Fibroblast of villous mesenchyme (primary cell): ENCODE measurements at places on chromosomes 16 and 17.

GRCh38 chr16:1493746-1494094 lies 560 bp downstream of the TELO2 start:
- DNase-seq: peak; percentile 9

- no peak for DNase-seq
These were observed 24.1 kb downstream of the CHD9 start for GRCh38 chr16:53078765-53079485.

DNA sequence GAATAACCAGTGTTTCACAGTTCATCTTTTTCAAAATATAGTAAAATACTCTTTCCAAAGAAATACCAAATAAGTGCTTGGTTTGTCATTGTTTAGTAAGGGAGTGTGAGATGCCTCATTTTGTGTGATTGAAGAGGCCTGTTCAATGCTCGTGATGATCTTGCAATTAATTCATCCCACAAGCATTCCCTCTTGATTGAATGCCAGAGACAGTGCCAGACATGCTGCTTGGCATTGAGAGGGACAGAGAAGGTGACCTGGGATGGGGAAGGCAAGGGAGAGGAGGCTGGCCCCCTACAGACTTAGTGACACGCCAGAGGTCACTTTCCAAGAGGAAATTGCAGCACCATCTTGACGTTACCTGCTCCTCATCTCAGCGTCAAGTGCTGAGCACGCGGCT lies 49.3 kb downstream of the CLEC16A start:
- DNase-seq: no peak

DNA sequence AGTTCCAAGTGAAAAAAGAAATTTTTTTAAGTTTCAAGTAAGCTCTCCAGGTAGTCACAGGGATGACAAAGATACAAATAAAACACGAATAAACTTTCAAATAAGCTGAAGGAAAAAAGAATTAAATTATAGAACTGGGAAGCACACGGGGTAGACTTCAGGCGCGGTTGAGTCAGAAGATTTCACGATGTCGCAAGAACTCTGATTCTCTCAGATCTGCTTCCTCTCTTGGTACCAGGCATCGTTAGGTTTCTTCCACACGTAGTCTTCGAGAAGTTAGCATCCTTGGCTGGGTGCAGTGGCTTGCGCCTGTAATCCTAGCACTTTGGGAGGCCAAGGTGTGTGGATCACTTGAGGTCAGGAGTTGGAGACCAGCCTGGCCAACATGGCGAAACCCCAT lies 784.1 kb upstream of the RBFOX1 start:
- no peak for DNase-seq

GRCh38 chr17:61128661-61129115 lies 271.0 kb upstream of the TBX2 start:
- DNase-seq: peak; percentile 27

DNA sequence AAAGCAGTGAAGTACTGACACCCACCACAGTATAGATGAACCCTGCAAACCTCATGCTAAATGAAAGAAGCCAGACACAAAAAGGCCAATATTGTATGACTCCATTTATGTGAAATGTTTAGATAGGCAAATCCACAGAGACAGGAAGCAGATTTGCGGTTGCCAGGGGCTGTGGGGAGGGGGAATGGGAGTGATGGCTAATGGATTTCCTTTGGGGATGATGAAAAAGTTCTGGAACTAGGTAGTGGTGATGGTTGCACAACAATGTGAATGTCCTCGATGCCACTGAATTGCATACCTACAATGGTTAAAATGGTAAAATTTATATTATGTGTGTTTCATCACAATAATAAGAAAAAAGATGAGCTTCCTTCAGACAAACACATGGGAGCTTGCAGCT lies 28.4 kb upstream of the WFIKKN2 start:
- peak; percentile 67 for DNase-seq

- DNase-seq: no peak
These were observed 92.5 kb upstream of the RBL2 start for GRCh38 chr16:53341792-53342191.

GRCh38 chr17:37650419-37651003 lies 7.3 kb upstream of the DDX52 start:
- DNase-seq: peak; percentile 48

GRCh38 chr17:4839965-4840892 lies 7.1 kb downstream of the MINK1 start:
- peak; percentile 44 for DNase-seq

DNA sequence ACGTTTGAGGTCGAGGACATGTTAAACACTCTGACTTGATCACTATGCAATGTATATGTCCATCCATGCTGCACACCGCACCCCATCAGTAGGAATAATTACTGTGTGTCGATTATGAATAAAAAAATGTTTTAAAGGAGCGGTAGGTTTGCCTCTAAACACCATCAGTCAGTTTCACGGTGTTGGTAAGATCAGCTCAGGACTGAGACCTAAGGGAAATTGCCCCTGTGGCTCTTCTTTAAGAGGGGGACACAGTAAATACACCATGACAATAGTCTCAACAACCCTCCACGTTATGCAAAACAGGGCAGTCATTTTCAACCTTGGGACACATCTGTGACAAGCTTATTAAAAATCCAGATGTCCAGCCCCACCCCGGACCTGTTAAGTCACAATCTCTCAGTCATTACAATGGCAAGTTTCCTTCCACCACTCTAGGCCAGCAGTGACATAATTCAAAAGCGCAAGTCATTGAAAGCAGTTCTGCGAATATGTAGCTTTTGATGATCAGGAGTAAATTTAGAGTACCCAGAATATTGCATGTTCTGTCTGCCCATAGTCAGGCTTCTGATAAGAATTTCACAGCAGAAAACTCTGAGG lies 1.2 kb downstream of the ATMIN start:
- DNase-seq: peak; percentile 40

DNA sequence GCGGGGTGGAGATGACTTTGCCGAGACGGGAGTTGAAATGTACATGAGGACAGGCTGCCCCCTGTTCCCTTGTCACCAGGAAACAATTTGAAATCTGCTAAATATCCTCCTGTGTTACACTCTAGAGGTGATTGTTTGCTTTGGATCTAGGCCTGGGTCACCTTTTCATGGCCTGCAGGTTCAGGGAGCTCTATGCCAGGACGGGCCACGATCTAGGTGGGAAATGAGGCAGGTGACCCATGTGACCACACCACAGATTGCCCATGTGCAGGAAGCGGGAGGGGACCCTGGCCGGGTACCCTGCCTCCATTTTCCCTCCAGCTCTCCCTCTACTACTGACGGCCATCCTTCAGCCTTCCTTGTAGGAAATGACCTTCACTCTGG lies 43.4 kb downstream of the MEAK7 start:
- no peak for DNase-seq

GRCh38 chr17:28472871-28473497 lies 460 bp upstream of the SLC13A2 start:
- no peak for DNase-seq

DNA sequence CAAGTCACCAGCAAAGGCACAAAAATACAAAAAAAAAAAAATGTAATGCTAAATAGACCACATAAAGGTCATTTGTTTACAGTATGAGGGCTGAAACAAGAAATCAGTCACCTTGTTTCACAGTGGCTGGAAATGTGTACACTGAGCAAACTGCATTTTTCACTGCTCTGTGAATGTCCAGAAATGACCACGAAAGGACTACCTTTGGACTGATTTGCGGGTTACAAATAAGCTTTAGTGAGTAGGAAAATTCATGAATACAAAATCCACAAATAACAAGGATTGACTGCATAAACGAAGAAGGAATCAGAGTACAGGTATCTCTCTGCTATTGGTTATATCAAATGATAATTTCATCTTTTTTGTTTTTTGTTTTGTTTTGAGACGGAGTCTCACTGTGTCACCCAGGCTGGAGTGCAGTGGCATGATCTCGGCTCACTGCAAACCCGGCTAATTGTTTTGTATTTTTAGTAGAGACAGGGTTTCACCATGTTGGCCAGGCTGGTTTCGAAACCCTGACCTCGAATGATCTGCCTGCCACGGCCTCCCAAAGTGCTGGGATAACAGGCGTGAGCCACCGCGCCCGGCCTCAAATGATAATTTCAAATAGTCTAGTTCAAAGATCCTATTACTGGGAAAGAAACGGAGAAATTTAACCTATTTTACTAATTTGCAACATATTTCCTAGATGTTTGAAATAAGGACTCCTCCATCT lies 30.5 kb downstream of the CYTH1 start:
- DNase-seq: no peak

DNA sequence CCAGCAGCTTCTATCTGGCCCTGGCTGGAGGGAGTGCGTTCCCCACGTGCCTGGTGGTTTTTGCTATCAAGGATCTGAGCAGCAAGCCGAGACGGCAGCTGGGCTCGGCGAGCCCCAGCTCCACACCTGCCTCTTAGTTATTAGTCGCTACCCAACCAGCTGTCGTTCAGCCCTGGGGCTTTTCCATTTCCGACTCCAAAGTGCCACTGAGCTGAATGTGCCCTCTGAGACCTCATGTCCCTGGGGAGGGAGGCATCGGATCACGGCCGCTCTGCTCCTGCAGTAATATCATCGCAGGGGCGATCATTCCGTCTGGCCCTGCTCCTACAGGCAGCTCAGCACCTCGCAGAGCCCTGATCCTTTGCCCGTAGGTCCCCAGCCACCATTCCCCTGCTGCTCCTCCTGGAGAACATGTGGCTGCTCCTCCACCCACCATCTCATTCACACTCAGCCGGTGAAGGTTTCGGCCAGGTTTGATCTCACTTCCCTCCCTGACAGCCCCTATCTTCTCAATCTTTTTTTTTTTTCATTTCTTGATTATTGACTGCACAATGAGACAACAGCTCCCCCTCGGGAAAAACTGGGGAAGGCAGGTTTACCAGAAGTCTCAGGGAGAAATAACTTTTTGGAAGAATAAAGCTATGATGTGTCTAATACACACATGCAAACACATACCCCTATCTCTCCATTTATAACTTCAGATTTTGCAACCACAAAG lies 86.7 kb downstream of the ZFHX3 start:
- DNase-seq: peak; percentile 29

DNA sequence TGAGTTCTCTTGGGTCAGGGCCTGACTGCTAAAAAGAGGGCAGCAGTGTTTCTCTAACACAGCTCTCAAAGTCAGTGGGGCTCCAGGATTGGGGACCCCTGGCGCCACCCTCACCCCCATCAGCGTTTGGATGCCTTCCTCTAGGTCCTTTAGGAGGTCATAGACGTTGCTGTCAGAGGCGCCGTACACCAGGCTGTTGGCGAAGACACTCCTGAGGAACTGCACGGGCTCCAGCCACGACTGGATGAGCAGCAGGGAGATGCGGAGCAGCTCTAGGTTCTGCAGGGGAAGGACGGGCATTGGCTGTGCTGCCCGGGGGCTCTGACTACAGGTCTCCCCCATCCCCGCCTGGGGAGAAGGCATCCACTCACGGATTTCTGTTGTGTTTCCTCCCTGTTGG lies 993 bp downstream of the GH1 start:
- no peak for DNase-seq

DNA sequence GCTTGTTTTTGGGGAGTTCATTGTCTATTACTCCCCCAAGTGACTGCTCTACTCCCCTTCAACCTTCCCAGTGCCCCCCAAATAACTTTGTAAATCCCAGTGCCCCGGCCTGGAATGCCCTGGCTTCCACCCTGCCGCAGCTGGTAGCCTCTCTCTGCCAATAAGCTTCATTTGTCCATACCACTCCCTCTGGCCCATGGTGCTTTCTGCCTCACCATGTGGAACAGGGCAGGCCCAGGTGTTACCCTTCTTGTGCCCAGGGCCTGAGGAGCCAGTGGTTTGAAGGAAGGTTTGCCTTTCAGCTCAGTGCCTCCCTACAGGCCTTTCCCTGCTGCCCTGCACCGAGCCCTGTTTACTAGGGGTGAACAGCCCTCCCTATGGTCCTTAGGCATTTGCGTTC lies 134.2 kb downstream of the AATF start:
- no peak for DNase-seq

DNA sequence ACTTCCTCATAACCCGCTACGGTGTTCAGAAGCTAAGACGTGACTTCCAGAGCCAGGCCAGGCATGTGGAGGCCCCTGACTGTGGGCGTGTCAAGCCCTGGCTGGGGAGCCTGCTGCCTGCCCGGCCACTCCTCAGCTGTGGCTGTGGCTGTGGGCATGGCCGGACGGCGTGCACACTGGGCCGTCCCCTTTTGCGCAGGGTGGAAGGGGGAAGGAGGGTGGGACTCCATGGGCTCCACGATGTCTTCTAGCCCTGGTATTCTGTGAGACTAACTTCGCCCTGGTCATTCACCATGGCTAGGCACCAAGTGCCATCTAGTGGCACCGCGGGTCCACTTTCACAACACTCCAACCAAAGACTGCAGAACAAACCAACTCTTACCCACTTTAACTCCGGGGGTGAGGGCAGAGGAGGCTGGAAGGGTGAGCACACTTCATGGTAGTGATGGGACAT lies 67.9 kb downstream of the N4BP1 start:
- DNase-seq: peak; percentile 67

GRCh38 chr16:57257455-57258070 lies 12.5 kb downstream of the ARL2BP start:
- no peak for DNase-seq

DNA sequence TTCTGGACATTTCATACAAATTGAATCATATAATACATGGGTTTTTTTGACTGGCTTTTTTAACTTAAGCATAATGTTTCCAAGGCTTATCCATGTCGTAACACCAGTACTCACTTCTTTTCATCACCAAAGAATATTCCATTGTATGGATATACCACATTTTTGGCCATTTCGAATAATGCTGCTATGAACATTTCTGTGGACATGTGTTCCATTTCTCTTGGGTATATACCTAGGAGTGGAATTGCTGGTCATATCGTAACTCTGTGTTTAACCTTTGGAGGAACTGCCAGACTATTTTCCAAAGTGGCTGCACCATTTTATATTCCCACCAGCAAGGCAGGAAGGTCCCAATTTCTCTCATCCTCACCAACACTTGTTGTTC lies 46.0 kb upstream of the WSB1 start:
- DNase-seq: no peak

GRCh38 chr16:84358601-84359295 lies 9.6 kb upstream of the ATP2C2 start:
- no peak for DNase-seq

GRCh38 chr16:20987049-20987448 lies 86.5 kb downstream of the LYRM1 start:
- DNase-seq: no peak

DNA sequence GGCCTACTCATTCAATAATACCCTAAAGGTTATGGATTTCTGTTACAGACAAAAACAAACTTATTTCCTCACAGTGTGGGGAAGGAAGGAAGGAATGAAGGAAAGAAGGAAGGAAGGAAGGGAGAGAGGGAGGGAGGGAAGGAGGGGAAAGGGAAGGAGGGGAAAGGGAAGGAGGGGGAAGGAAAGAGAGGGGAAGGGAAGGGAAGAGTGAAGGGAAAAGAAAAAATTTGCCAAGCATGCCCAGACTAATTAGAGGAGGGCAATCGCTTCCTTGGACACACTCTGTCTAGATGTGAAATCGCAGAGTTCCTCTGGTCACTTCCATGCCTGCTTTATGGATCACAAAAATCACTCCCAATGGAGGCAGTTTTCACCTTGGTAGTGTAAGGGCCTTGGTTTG lies 570.1 kb upstream of the SOX9 start:
- no peak for DNase-seq
